Diencephalon (tissue), 1 donor: ENCODE measurements at places on chromosomes 11 and 22. TPM values are rescaled to one million over a fixed set of nuclear protein-coding genes. Genes with fewer than 3 reads are reported as not detected.

The MMP12 gene
- not detected for total RNA-seq

The OR8G1 gene
- not detected for total RNA-seq

The CASP5 gene
- not detected for total RNA-seq

The SULT4A1 gene
- 49.4 TPM for total RNA-seq

The MAPK8IP1 gene
- 131 TPM for total RNA-seq

The UBE4A gene
- total RNA-seq = 62.3 TPM

The GPHA2 gene
- not detected for total RNA-seq

The MS4A4A gene
- 2.1 TPM for total RNA-seq

The CD3G gene
- not detected for total RNA-seq

The ABTB2 gene
- total RNA-seq = 4.8 TPM

The PRRG4 gene
- total RNA-seq = 0.46 TPM

The CDK2AP2 gene
- 9.5 TPM for total RNA-seq
